ENCODE measurements at places on chromosomes 2 and 18. TPM values are rescaled to one million over a fixed set of nuclear protein-coding genes. Genes with fewer than 3 reads are reported as not detected.

The SPATA3 gene
- not detected for total RNA-seq

The GALNT3 gene
- 28.7 TPM for total RNA-seq

The LIMS1 gene
- total RNA-seq = 58.3 TPM

The VSNL1 gene
- total RNA-seq = not detected

The PRPF40A gene
- total RNA-seq = 106 TPM

The EPAS1 gene
- 33.8 TPM for total RNA-seq

The RFTN2 gene
- not detected for total RNA-seq

The ASTL gene
- not detected for total RNA-seq

Measured in epithelial cell of proximal tubule (primary cell).